ENCODE measurements at places on chromosomes 7 and 10.

DNA sequence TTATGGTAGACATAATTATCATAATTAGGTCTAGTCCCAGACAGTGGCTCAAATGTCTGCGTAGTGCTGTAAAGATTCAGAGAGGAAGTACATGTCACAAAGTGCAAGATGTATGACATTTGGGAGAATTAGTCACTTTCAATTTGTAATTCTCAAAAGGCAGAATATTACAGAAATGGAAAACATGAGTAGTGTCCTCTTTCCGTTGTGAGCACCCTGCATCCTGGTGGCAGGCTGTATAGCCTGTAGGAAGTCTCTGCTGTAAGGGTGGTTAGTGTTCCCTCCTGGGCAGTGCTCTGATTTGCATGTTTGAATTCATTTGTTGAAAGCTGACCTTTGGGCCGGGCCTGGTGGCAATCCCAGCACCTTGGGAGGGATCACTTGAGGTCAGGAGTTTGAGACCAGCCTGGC, 17.0 kb downstream of the CDK14 start:
- no peak for DNase-seq

- DNase-seq: no peak
These were observed 359.3 kb downstream of the HGF start for GRCh38 chr7:81410471-81411117.

DNA sequence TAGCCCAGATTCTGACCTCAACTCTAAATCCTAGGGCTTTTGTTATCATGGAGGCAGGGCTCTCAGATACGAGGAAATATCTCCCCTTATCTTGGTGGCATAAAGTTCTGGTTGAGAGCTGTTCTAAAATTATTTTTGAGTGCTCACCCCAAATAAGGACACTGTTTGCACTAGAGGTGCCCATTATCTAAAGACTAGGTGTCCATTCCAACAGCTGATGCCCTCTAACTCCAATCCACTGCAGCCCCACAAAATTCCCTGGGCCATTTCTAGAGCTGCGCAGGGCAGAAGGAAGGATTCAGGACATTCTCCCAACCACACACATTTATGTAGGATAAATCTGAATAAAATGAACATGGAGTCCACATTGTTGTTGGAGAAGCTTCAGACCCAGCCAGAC, 301.9 kb downstream of the FGFR2 start:
- no peak for DNase-seq

DNA sequence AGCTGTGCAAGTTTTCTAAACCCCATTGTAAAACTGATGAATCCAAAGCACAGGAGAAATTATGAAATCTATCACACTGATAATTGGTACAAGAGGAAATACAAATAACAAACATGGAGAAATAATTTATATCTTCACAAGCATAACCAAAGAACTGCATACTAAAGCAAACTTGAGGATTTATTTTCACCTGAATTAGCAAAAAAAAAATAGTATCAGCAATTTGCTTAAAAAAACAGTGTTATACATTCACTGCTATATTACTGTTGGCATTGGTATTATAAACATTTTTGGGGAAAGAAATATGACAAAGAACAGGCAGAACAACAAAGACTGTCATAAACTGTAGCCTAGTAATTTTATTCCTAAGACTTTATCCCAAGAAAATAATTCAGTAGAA, 230.8 kb upstream of the NRP1 start:
- no peak for DNase-seq

DNA sequence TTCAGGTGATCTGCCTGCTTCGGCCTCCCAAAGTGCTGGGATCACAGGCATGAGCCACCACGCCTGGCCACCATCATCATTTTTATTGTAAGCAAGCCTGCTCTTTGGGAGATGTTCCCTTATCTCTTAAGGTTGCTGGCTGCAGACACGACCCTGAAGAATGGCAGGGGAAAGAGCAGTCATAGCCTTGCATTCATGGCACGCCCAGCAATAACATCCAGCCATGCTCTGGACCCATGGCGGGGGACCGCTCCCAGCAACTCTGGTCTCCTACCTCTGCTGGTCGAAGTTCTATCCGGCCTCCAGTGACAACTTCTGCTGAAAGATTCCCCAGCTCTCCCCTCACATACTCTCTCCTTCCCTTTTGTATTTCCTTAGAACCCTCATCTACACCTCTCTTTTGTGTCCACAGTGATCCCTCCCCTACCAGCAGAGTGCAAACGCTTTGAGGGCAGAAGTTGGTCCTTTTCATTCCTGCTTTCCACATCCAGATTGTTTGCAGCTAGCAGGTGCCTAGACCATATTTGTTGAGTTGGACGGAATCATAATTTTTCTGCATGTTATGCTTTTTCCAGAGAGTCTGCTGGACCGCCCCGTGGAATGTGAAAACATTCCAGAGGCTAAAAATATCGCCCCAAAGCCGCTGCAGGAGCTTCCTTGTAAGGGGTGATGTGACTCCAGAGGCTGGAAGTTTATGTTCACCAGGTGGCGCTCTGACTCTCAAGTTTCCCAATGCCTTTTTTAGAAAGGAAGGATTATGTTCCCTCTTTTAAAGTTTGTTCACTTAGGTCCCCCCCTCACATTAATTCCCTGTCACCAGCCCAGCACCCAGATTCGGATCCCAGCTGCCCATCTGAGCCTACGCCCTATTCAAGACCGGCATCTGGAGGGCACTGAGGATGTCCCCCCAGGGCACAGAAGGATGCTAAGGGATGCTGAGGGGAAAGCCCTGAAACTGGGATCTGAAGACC, 4.3 kb upstream of the MARVELD1 start:
- peak; percentile 72 for DNase-seq

DNA sequence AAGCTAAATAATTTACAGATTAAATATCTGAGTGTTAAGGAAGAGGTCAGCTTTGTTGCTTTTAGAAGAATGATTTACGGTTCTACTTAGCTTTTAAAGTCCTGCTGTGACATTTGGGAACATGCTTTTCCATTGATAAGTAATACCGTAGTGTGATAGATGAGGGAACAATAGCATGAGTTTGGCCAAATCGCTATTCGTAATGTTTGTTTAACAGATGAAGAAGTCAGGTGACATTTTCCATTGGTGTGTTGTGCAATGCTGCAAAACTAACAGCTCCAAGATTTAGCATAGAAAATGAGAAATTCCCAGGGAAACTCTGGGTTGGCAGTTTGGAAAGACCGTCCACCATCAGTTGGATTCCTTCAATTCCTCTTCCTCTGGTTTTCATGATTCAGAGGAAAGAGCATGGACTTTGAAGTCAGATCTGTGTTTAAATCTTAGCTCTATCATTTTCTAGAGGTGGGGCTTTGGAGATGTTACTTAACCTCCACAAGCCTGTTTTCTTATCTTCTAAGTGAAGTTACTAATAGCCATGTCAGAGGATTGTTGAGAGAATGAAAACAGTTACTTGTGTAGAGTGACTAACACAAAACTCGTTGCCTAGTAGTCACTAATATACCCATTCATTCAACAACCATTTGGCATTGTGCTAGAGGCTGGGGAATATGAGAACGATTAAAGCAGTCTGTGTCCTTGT, 140.4 kb upstream of the BMPER start:
- no peak for DNase-seq

GRCh38 chr7:25117226-25118047, 7.6 kb downstream of the CYCS start:
- no peak for DNase-seq

DNA sequence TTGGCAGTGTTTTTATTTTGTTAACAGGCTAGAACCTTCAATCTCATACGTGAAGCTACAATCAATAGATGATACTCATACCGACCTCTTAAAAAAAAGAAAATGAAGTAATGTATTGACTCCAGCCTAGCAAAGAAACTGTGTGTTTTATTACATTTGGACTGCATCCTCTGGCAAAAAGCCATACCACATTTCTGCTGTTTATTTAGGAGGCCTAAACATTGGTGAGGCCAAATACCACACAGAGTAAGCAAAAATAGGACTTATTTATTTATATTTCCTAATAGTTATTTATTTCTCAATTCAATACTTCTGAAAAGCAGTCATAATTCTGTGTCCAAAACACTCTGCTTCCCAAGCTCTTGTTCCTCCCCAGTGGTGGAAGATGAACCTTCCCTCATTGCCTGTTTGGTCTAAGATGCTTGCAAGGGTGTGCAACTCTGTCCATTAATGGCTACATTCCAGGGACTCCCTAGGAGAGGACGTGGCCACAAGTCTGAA, 398.8 kb upstream of the KLF6 start:
- no peak for DNase-seq

DNA sequence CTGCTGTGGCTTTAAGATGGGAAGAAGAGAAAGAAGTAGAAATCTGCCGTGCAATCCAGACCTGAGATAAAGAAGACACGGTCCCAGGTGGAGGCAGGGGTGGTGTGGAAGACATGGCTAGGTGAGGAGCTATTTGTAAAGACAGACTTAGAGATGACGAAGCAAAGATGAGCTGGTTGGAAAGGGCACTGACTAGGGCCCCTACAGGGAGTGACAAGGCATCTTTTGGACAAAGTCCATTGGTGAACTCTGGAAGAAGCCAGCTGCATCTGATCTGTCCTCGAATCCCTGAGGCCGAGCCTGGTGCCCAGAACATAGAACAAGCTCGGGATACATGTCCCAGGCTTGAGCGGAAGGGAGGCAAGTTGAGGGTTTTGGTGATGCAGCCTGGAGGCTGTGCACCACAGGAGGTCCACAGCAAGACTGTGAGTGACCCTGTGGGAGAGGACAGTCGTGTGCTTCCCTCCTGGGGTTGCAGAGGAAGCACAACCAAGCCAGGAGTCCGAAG, 191.2 kb downstream of the ADAM12 start:
- no peak for DNase-seq

DNA sequence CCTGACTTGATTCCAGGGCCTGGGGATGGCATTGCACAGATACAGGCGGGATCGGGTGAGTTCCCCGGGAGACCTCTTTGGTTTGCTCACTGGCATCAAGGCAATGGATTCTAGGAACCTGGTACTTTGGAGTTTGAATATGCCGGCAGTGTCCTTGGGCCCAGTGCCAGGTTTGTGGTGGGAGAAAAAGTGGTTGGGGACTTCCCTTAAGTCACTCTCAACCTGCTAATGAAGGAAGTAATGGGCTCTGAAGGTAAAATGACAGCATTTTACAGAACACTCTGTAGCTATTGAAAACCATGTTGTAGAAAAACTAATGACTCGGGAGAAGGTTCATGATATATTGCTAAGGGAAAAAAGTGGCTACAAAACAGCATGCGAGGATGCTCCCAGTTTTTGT, 129.9 kb downstream of the CFAP58 start:
- no peak for DNase-seq

DNA sequence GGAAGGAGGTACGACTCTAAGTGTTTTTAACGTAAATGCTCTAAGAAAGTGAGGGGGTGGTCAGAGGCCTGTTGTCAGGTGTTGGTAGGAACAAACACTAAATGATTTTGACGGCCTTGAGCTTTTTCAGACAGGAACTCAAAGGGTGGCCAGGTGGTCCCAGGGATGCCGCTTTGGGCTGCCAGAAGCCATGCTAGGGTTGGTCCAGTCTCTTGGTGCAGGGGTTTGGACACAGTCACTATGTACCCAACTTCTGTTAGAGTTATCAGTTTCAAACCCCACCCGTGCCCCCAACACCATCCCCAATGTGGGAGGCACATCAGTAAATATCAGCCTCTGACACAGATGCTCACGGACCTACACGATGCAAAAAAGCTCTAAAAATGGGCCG, 9.3 kb downstream of the ATP6V0E2 start:
- no peak for DNase-seq

DNA sequence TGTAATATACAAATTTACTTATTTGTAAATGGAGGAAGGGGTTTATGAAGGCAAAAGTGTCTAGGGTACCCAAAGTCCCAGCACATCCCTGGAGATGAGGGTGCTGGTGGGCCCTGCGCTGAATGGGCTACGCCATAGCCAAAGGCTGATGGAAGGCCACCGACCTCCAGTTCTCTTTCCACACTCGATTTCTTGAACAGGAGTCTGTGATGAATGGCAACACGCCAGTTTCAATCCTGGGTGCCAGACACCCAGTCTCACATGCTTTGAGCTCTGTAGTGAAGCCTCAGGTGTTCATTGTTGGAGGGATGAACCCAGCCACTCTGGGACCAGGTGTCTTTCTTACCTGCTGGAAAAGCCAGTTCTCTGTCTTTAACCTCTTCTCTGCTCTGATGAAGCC, 752 bp downstream of the LRMDA start:
- DNase-seq: no peak

DNA sequence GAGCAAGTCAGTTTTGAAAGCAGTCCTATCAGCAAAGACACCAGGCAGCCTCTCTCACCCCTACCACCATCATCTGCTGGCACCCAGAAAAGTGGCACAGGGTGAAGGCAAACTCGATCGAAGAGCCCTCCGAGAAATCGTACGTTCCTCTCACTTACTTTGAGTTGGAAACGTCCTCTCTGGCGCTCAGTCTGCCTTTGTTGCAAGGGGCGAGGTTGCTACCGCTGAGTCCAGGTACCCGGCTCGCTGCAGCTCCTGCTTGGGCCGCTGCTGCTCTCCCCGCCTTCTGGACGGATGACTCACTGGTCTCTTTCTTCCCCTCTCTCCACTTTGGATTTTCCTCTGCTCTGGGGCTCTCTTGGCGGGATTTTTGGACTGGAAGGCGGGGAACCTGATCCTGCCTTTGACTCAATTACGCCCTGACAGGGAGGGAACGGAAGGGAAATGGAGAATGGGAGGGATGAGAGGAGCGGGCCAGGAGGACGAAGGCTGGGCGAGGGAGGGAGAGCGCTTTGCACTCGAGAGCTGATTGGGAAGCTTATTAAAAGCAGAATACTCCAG, at the start of gene PTN:
Gene PTN (minus strand): TSS at position 453 of the 561 bp plus-strand sequence. CDS start 88,760 bp downstream, outside the sequence.
- DNase-seq: peak; percentile 13

DNA sequence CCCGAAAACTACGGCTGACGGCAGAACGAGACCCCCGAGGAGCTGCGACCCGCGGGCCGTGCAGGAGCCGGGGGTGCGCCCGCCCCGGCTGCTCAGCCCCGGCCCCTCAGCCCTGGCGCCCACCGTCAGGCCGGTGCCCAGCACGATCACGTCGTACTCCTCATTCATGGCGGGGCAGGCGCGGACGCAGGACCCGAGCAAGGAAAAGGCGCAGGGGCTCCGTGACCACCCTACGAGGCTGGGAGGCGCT, 218 bp downstream of the GDI2 start:
- DNase-seq: no peak

DNA sequence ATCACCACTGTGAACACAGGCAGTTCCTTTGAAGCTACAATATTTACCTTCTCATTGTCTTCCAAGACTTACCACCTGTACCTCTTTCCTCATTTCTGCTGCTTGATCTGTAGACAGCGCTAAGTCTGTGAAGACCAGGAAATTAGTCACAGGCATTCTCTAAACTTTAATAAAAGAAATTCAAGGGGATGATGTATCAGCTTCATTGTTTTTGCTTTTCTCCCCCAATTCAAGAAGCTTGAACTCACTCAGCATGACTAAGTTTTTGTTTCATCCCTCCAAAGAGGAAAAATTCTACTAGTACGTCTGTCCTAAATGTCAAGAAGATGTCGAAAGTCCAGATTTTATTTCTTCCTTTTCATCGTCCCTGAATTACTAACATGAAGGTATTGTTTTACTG, 75.3 kb upstream of the PPP1R9A start:
- no peak for DNase-seq

Measured in cerebellar cortex (tissue), 1 donor.